ENCODE measurements at places on chromosomes 3 and 15. TPM values are rescaled to one million over a fixed set of nuclear protein-coding genes. Genes with fewer than 3 reads are reported as not detected.

DNA sequence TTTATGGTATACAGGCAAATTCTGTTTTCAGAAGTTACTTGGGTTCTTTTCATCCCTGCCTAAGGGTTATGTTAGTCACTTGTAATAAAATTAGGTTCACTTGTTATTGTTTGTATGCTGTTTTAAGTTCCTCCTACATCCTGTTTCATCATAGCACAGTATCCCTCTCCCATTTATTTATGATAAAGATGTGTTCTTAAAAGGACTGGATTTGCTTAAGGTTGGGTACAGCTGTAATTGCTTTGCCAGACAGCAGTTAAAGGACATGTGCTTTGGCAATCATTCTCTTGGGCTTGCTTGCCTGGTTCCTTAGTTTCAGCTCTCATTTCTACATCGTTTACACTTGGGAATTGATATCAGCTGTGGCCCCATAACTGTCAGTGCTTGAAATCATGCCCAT lies 11.7 kb downstream of the ATP2C1 start:
- no peak for DNase-seq

DNA sequence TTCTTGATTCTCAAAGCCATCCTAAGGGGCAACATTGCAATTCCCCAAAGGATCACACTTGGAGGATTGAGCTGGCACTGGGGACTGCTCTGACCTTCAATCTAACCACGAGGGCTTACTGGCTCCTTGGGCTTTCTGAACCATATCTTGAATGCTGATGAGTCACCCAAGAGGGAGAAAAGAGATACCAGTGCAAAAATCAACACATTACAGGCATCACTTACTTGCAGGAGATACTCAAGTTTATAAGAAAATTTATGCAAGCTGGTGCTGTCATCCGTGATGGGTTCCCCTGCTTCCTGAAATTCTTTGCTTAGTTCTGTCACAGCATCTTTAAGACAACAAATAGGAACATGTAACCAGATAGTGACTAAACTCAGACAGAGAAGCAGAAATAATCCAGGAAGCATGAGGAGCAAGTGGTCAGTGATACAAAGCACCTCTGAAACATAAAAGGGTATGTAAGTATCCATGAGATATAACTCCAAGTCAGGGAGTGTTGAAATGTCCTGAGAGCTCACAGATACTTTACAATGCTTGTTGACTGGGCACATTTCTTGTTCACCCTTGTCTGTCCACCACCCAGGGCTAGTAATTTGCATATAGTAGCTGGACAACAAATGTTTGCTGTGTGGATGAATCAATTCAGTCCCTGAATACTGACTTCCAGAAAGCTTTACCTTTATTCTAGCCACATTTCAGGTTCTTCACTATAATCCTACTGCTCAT lies 14.1 kb downstream of the FYCO1 start:
- no peak for DNase-seq

- no peak for DNase-seq
Observed at GRCh38 chr15:42289166-42289565, 15.9 kb upstream of the TMEM87A start.

- no peak for DNase-seq
Observed at GRCh38 chr3:127124120-127124519, 68.8 kb upstream of the PRR23E start.

The TF gene
- total RNA-seq: 8.2 TPM

The CLDN16 gene
- total RNA-seq: not detected

The CLRN1 gene
- total RNA-seq: not detected

Data from activated T-cell treated with anti-CD3 and anti-CD28 coated beads, Interleukin-2, amount 50 U/mL, for 4 hours (primary cell).